Choroid plexus epithelial cell (primary cell): ENCODE measurements at places on chromosomes 5 and 9.

- DNase-seq = peak; percentile 97
Measured at GRCh38 chr5:107542428-107542827, 128.3 kb downstream of the EFNA5 start.

DNA sequence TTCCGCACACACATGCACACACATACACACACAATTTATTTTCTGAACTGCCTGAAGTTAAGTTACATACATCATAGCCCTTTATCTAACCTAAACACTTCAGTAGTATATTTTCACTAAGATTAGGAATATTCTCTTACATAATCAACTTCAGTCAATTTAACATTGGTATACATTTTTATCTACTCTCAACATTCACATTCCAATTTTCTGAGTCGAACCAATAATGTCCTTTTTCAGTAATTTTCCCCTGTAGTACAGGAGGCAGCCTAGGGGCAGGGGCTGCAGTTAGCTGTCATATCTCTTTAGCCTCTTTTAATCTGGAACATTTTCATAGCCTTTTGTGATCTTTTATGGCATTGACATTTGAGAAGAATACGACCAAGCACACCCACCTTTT, 150.1 kb downstream of the DAB2IP start:
- DNase-seq = no peak

- no peak for DNase-seq
Measured at GRCh38 chr9:16627521-16627920, 242.9 kb downstream of the BNC2 start.

GRCh38 chr5:136750224-136750862, 385.0 kb upstream of the TRPC7 start:
- DNase-seq = peak; percentile 54

- DNase-seq = no peak
Measured at GRCh38 chr9:36146651-36147050, 10.1 kb downstream of the GLIPR2 start.

DNA sequence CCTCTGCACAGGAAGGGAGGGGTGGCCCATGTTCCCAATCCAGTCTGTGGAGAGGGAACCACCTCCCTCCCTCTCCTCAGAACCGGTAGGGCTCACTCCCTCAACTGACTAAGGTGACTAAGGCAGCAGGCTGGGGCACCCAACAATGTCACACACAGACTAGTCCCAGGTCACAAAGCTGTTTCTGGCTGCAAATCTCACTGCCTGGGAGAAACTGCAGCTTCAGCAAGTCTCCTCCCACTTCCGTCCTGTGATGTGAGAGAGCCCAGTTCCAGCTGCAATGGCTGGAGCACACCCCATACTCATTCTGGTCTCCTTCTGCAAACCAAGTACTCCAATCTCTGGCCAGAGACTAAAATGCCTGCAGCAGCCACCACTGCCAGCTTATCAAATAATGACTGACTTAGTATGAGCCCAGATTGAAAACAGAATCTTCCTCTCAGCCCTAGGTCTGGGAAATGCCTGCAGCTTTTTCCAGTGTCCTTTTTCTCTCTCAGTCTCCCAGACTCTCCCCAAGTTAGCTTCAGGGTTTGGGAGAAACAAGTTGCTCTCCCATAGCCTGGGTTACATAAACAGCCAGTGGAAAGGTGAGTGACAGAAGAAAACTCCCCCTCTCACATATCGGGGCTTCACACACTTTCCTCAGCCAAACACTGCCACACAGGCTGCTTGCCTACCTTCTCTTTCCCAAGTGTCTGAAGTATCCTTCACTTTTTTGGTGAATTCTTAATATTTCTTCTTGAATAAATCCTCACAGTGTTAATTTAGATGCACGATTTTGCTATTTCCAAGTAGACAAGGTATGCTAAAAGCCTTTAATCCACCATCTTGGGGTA, 247.4 kb upstream of the RASA1 start:
- peak; percentile 43 for DNase-seq

- peak; percentile 83 for DNase-seq
Measured at GRCh38 chr5:159826351-159827214, 89.7 kb upstream of the ADRA1B start.

DNA sequence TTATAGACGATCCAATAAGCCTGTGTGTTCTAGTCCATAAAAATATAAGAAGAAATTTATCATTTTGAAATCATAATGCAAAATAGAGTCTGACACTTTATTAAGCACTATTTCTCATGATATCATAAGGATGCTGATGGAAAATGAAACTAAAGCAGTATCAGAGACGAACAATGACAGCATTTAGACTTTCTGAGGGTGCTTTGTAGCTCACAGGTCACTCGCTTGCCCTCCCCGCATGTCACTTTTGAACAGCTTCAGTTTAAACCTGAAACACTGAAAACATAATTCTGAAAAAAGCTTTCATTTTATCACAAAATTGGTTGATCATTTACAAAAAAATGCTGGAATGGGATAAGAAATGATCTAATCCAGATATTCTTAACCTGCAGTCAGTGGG, 247.1 kb downstream of the EBF1 start:
- no peak for DNase-seq

GRCh38 chr5:108720391-108720790, 27.3 kb upstream of the FER start:
- DNase-seq = peak; percentile 2

DNA sequence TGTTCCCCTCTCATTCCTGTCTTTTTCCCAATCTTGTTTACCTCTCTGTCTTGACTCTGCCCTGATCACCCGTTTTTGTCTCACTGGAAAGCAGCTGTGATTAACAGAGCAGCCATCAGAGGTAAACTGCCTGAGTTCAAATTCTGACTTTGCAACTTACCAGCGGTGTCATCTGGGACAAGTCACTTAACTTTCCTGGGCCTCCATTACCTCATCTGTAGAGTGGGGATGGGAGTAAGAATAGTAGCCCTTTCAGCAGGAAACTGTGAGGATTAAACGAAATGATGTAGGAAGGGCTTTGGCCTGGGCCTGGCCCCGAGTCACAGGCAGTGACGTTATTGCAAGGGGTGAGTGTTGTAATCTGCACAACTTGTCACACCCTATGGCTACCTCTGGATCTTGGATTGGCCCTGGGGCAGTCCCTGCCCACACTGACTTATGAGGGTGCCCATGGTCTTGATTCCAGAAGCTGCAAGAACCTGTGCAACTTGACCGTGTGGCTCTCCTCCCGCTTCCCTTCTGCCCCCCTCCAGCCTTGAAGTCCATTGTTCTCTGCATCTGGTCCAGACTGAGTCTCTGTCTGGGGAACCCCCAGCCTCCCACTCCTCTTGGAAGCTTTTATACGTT, 657 bp upstream of the PCDH12 start:
- no peak for DNase-seq

GRCh38 chr9:110828264-110828663, 159.7 kb downstream of the MUSK start:
- DNase-seq = peak; percentile 64

GRCh38 chr5:28249771-28250415, 1211.5 kb upstream of the CDH9 start:
- DNase-seq = peak; percentile 30

DNA sequence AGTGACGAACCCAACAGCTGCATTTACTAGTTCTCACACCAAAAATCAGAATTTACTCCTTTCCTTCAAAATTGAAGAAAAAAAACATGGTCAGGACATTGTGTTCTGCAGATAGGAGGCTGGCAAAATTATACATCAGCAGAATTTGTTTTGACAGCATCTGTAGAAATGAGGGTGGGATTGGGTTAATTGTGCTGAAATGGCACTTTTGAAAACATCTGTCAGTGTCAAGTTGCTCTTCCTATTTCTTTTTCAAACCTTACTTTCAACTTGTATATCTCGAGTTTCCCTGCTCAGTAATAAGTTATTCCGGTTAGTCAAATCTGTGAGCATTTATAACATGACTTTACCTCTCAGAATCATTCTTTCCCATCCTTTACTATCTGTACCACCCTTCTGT, 19.8 kb downstream of the WDR36 start:
- no peak for DNase-seq

DNA sequence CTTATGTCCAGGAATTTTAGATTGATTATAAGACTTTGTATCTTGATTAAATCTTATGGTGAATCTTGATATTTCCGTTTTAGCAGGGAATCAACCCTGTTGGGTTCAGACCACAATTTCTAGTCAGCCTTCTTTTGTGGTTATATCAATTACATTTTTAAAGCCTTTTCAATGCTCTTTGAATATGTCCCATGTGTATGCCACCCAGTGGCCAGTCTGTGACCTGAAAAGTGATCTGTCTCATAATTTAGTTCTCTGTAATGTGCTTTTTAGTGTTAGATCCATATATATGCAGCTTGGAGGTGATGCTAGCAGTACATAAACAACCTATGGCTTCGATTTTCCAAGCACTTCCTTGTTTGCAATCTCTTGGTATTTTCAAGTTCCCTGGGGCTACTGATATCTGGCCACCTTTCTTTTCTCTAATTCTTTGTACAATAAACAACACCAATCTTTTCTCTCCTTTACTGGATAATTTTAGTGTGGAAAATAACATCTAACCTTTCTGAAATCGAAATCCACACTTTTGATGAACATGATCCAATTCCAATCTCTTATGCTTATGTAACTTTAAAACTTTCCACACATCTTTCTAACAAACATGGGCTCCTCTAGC, 28.8 kb downstream of the PDE8B start:
- peak; percentile 55 for DNase-seq

GRCh38 chr9:100714372-100715099, 136.7 kb downstream of the CAVIN4 start:
- peak; percentile 58 for DNase-seq
